ENCODE measurements at places on chromosomes 3 and 15.

DNA sequence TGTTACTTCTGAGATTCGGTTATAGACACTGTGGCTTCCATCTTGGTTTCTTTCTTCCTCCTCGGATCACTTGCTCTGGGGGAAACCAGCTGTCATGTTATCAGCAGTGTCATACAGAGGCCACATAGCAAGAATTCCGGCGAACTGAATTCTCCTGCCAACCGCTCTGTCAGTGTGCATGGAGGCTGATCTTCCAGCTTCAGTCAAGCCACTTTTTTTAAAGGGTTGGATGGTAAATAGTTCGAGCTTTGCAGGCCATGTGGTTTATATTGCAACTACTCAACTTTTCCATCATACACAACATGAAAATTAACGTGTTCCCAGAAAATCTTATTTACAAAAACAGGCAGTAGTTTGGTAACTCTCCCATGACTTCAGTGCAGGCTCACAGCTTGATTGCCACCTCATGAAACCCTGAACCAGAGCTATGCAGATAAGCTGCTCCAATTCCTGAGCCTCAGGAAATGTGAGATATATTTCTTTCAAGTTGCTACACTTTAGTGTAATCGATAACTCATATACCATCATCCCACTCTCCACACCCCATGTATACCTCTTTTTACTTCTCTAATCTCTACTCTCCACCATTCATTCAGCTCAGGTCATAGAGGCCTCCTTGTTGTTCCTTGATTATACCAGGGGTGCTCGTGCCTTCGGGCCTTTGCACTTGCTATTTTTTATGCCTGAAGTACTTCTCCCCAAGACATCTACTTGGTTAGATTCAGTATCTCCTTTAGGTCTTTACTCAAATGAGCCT lies 7.2 kb downstream of the RPL22L1 start:
- no peak for DNase-seq

GRCh38 chr3:51703761-51704510 lies 2.9 kb upstream of the GRM2 start:
- DNase-seq, result no peak

DNA sequence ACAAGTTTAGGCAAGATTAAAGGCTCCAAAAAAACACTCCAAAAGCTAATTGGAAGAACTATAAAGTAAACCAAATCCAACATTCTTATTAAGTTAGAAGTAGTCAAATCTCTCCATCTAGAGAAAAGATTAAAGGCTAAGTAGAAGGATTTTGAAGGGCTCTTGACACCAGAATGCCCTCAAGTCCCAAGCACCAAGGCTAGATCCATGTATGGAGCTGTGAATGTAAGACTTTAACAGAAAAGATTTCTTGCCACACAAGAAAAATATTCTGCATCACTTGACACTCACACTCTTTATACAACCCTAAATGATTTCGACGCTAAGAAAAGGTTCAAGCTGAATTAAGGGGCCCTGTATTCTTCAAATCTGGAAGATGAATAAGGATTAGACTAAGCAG lies 345.2 kb downstream of the VGLL3 start:
- no peak for DNase-seq

- no peak for DNase-seq
Observed at GRCh38 chr3:129485721-129486663, 42.4 kb upstream of the RHO start.

DNA sequence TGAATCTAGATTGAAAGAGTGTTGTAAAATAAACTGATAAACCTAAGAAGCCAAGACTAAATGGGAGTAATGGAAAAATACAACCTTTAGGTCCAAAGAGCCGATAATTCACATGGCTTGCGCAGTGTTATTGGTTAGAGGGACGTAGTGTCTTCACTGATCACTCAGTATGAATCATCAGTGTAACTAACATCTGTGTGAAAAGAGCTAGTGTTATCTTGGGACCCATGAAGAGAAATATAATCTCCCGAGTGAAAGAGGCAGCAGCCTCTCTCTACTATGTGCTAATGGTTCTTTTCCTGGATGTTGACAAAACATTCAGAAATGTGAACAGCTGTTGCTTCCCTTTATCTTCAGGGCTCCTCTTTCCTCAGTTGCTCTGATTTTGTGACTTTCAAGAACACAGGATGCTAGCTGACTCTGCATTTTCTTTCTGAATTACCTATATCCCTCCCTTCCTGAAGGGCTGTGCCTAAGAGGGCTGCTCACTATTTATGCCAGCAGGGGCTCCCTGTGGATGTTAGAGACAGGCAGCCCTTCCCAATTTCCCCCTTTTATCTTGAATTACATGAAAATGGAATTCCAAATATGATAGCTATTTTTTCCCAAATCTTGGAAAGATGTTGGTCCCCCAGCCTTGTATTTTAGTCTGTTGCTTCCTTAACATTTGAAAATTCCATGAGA lies 128.8 kb downstream of the GRM7 start:
- no peak for DNase-seq
